ENCODE measurements at places on chromosomes 5 and 9.

DNA sequence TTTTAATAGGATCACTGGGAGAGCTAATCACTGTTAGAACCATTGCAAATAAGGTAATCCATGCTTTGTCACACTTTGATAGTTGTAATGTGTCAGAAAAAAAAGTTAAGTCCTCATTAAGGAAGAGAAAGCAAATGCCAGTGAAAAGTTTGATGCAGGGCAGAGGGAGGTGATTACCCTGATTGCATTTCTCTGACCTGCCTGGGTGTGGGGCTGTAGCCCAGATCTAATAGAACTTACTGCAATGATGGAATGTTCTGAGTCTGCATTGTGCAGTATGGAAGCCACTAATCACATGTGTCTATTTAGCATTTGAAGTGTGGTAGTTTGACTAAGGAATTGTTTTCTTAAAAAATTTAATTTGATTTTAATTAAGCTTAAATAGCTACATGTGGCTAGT, 202.7 kb downstream of the ATP10B start:
- DNase-seq = peak; percentile 74

GRCh38 chr5:139664086-139664693, 16.0 kb downstream of the CXXC5 start:
- no peak for DNase-seq

DNA sequence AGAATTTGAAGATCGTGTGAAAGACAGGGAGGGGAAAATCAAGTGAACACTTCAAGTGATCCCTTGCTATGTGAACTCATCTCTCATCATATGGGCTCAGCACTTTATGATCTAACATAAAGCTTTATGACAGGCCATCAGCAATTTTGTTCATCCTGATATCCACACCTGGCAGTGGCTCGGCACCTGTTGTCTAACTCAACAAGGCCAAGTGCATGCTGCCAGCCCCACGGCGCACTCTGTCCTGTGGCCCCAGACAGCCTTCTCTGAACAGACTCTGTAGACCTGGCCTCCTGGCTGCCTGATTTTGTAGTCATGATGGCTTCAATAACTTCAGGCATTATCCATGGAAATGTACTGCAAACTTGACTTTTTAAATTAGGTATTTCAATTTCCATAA, 106.3 kb downstream of the MEF2C start:
- no peak for DNase-seq

- no peak for DNase-seq
Measured at GRCh38 chr9:137281345-137282116, 4.0 kb downstream of the TOR4A start.

- DNase-seq = no peak
Measured at GRCh38 chr5:96893342-96893741, 17.0 kb downstream of the ERAP2 start.

GRCh38 chr9:131641618-131642495, 96.5 kb downstream of the PRRT1B start:
- DNase-seq = no peak

DNA sequence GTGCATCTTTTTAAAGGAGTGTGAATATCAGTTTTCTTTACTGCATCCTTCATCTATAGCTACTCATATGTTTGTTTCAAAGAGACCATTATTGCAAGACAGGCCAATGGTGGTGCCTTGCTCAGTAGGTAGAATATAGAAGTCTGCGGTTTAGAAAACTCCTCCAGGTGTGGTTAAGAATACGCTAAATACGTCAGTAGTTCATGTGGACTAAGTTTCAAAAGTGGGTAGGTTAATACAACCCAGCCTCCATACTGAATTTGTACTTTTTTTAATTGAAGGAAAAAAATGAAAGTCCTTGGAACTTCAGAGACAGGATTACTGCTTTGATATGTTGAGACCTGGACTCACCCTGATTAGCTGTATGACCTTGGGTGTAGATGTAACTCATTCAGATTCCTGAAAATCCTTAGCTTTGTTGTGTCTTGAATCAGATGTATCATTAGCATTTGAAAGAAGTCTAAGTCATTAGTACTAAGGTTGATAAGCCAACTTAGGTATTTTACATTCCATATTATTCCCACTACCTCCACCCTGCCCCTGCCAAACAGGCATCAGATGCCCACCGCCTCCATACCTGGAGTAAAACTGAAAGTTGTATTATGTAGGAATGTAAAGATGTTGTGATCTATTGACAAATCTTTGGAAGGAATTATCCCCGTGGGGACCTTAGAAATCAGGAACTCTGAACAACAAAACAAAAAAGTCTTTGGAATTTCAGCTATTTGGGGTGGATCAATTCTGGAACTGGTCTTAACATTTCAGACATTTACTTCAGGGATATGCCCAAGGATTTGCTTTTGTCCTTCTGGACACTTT, 6.1 kb downstream of the BASP1 start:
- no peak for DNase-seq

GRCh38 chr9:136314944-136315343, 11.1 kb upstream of the CCDC187 start:
- DNase-seq = peak; percentile 8

DNA sequence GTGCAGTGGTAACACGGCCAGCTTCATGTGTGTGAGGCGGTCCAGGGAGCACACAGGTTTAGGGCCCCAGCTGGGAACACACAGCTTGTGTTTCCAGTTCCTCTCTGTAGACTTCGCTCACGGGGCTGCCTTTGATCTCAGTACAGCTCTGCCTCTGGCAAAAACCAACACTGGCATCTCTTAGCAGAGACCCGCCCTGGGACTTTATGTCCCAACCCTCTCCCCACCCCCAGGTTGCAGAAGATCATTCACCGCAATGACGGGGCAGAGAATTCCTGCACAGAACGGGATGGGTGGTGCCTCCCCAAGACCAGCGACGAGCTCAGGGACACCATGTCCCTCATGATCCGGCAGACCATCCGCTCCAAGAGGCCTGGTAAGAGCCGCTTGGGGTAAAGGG, 5.2 kb upstream of the CEL start:
- no peak for DNase-seq

DNA sequence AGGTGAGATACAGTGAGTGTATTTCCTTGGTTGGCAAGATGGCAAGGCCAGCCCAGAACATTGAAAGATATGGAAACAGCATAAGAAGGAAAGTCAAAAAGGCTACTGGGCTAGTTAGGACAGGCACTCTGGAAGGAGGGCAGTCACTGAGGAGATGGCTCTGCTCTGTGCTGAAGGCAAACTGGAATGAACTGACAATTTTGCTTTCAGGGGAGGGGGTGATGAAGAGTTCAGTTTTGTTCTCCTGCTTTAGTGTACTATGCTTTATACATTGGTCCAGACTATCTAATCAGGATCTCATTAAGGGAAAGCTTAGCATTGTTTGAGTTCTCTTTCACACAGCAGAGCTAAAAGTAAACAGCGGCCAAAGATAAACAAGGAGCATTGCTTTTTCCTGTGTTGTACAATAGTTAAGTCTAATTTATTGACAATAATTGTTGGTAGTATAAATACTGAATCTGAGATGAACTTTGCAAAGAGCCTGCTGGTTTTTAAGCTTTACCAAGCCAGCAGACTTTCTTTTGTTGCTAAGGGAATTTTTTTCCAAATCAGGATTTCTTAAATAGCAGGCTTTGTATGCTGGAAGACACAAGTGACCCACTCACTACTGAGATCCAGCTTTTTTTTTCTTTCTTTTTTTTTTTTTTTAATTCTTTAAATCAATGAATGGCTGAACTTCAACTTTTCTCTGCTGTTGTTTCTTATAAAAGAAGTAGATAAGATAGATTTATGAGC, 355.5 kb downstream of the ARRDC3 start:
- no peak for DNase-seq

GRCh38 chr9:98375138-98375726, 119.8 kb upstream of the TBC1D2 start:
- DNase-seq = peak; percentile 41

DNA sequence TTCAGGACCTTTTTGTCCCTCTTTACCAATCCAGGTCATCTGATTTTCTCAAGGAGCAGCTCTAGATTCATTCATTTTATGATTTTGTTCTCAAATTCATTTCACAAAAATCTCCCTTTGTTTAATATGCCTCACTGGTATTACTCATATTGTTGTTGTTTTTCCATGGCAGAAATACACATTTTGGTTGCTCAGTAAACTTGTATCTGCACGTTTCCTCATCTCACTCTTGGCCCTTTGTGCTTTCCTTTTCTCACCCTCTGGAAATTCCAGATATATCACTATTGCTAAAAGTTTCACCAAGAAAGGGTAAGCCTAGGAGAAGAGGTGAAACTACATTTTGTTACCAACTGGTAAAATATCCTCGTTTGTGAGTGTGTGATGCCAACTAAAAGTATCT, 14.8 kb downstream of the ASPN start:
- no peak for DNase-seq

GRCh38 chr9:18296702-18297055, 177.3 kb upstream of the ADAMTSL1 start:
- DNase-seq = peak; percentile 0
